T-cell (primary cell): ENCODE measurements at places on chromosomes 12 and 14.

GRCh38 chr12:31471823-31472222, 119.1 kb downstream of the DENND5B start:
- H3K27me3 ChIP-seq, result no peaks in the 10 kb centered on the region
- no peak for DNase-seq
- H3K4me3 ChIP-seq, result no peak overlapping the region
- H3K36me3 ChIP-seq, result no peaks in the 10 kb centered on the region
- no peak overlapping the region for H3K27ac ChIP-seq

DNA sequence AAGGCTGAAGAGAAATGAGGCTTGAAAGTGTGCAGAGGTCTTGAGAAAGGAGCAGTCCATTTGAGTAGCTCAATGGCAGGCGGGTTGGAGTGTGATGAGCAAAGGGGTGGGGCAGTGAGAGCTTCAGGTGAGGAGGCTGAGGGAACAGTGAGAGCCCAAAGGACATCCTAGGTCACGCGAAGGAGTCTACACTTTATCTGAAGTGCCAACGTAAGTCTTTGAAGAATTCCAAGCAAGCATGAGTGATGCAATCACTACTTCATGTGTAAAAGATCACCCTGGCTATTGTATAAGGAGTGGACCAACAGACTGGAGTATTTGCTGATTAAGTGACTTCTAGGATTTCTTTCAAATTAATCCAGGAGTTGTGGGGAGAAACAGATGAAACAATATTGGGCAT, 159.9 kb upstream of the HIF1A start:
- no peak for DNase-seq
- H3K27ac ChIP-seq, result no peak overlapping the region
- no peak overlapping the region for H3K4me3 ChIP-seq
- H3K36me3 ChIP-seq, result peaks cover 99% of the 10 kb centered on the region
- peaks cover 17% of the 10 kb centered on the region for H3K4me1 ChIP-seq

GRCh38 chr12:132593938-132594358, 16.4 kb downstream of the LRCOL1 start:
- no peak for DNase-seq
- H3K4me3 ChIP-seq, result no peak overlapping the region
- peaks cover 40% of the 10 kb centered on the region for H3K27me3 ChIP-seq
- H3K27ac ChIP-seq, result no peak overlapping the region

- H3K27ac ChIP-seq, result no peak overlapping the region
- H3K27me3 ChIP-seq, result no peaks in the 10 kb centered on the region
- H3K4me3 ChIP-seq, result no peak overlapping the region
- H3K4me1 ChIP-seq, result no peaks in the 10 kb centered on the region
- H3K36me3 ChIP-seq, result no peaks in the 10 kb centered on the region
Observed at GRCh38 chr12:112961074-112961473, 17.2 kb upstream of the OAS2 start.

- no peaks in the 10 kb centered on the region for H3K4me1 ChIP-seq
- no peaks in the 10 kb centered on the region for H3K36me3 ChIP-seq
- H3K4me3 ChIP-seq, result no peak overlapping the region
- no peaks in the 10 kb centered on the region for H3K27me3 ChIP-seq
Observed at GRCh38 chr12:50933459-50934124, 18.8 kb upstream of the HIGD1C start.

- H3K4me3 ChIP-seq, result no peak overlapping the region
- DNase-seq, result no peak
- no peaks in the 10 kb centered on the region for H3K4me1 ChIP-seq
- no peaks in the 10 kb centered on the region for H3K36me3 ChIP-seq
- H3K27me3 ChIP-seq, result no peaks in the 10 kb centered on the region
Observed at GRCh38 chr12:15603474-15604085, 185.6 kb downstream of the EPS8 start.

DNA sequence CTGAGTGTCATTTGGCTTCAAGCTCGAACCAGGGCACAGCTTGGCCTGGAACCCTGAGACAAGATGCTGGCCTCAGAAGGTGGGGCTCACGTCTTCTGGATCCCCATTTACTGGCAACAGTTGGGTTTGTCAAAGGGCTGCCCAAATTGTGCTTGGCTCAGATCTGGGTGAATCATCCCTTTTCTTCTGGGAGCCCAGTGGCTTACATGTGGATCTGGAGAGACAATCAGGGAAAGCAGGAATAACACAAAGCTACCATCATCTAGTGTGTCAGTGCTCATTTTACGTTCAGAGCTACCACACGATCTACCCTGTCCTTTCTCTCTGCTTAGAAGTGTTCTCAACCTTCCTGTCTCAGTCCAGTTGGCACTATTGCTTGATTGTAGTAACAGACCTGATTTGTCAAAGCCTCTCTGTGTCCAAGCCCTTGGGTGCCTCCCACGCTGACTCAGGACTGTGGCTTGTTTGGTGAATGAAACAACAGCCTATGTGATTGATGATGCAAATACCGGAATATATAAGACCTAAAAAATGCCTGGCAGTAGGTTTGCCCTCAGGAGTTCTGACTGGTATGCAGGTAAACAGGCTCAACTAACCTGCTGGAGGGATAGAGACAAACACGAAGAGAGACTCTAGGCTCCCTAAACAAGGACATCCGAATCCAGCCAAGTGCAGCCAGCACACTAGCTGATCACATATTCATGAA, 974.3 kb downstream of the VRK1 start:
- no peaks in the 10 kb centered on the region for H3K27me3 ChIP-seq
- H3K4me1 ChIP-seq, result no peaks in the 10 kb centered on the region
- H3K36me3 ChIP-seq, result no peaks in the 10 kb centered on the region

DNA sequence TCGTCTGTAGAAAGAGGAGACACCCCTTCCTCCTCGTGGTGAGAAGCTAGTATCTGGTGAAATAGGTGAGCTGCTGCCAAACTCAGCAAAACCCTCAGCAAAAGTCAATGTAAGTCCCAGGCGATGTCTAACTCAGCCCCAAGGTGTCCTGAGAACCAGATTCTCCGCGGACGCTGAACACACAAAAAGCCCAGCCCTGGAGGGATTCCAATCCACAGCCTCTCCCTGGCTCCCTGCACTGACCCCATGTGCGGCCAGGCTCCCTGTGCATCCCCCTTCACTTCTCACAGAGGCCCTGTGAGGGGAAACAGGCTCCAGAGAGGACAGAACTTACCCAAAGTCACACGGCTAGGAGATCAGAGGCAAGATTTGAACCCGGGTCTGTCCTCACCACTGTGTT, 81.5 kb downstream of the NINJ2 start:
- H3K36me3 ChIP-seq, result no peaks in the 10 kb centered on the region
- H3K27ac ChIP-seq, result no peak overlapping the region
- H3K4me3 ChIP-seq, result no peak overlapping the region
- no peaks in the 10 kb centered on the region for H3K27me3 ChIP-seq

- H3K4me3 ChIP-seq, result no peak overlapping the region
- peaks cover 23% of the 10 kb centered on the region for H3K36me3 ChIP-seq
- no peak for DNase-seq
- H3K4me1 ChIP-seq, result peaks cover 28% of the 10 kb centered on the region
Observed at GRCh38 chr12:6916426-6917200, 2.2 kb downstream of the ENO2 start.

DNA sequence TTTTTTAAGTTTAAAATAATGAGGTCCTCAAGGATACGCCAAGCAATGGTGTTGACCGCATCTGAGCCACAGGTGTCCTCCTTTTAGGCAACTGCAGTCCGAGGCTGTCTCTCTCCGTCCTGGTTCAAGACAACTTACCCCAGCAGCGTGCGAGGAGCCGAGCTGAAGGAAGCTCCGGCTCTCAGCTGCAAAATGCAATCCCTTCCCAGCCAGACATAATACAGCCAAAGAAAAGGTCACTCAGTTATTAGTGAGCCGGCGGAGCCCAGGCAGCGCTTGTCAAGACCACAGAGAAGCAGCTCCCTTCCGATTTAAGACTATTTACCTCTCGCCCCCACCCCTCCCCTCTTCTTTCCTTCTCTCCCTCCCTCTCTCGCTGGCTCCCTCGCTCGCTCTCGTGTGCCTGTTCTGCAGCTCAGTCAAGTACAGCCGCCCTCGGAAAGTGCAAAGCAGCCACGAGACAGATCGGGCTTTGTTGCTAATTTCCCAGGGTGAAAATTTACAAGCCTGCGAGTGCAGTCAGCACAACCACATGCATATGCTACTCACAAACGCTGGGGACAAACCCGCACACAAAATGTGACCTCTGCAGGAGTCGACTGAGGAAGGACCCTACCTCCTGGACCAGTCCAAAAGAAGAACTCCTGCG, 363 bp upstream of the LMO3 start:
- no peak for DNase-seq
- H3K27me3 ChIP-seq, result peaks cover 21% of the 10 kb centered on the region
- H3K4me3 ChIP-seq, result no peak overlapping the region
- no peak overlapping the region for H3K27ac ChIP-seq

DNA sequence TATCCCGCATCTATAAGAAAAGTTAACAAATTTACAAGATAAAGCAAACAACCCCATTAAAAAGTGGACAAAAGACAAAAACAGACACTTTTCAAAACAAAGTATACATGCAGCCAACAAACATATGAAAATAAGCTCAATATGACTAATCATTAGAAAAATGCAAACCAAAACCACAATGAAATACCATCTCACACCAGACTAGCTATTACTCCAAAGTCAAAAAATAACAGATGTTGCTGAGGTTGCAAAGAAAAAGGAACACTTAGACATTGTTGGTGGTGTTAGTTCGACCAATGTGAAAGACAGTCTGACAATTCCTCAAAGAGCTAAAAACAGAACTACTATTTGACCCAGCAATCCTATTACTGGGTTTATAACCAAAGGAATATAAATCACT, 968.6 kb upstream of the USP15 start:
- H3K27ac ChIP-seq, result no peak overlapping the region
- H3K4me3 ChIP-seq, result no peak overlapping the region
- no peaks in the 10 kb centered on the region for H3K4me1 ChIP-seq

DNA sequence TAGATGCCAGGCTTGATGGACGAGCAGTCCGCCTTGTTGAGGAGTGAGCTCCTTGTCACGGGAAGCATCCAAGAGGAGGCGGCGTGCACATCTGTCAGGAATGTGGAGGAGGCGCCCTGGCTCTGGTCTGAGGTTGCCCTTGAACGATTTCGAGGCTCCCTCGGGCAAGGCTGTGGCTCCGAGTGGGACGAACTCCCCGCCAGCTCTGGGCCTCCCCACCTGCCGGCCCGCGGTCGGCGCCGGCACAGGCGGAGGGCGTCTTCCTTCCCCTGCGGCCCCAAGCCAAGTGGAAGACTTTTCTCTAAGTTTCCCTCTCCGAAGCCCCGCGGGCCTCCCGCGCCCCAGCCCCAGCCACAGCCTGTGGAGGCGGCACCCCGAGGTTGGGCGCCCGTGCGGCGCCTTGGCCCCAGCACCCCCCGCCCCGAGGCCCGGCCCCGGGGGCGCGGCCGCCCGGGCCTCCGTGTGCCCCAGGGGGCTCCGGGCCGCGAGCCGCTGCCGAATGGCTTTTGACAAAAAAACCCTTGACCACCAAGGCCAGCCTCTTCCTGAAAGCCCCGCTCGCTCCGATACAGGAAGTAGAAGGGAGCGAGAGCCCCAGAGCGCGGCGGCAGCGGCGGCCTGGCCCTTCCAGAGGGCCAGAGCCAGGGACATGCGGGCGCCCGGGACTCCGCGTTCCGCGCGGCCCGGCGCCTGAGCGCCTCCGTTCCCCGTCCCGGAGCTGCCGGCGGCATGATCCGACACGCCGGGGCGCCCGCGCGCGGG, at the start of gene RIN3:
TSS of gene RIN3 (plus strand) at position 578 of the 762 bp plus-strand sequence. CDS start at position 730, 152 bp downstream.
- peaks cover 2% of the 10 kb centered on the region for H3K27me3 ChIP-seq
- H3K36me3 ChIP-seq, result no peaks in the 10 kb centered on the region
- H3K4me1 ChIP-seq, result peaks cover 26% of the 10 kb centered on the region
- peak within 1 kb of the TSS; percentile 63 for H3K27ac ChIP-seq
- DNase-seq, result peak; percentile 62
- peak within 1 kb of the TSS; percentile 94 for H3K4me3 ChIP-seq

GRCh38 chr12:32515137-32515873, 115.9 kb downstream of the FGD4 start:
- peaks cover 5% of the 10 kb centered on the region for H3K27me3 ChIP-seq
- H3K27ac ChIP-seq, result no peak overlapping the region
- no peak for DNase-seq
- peaks cover 4% of the 10 kb centered on the region for H3K4me1 ChIP-seq
- no peak overlapping the region for H3K4me3 ChIP-seq

DNA sequence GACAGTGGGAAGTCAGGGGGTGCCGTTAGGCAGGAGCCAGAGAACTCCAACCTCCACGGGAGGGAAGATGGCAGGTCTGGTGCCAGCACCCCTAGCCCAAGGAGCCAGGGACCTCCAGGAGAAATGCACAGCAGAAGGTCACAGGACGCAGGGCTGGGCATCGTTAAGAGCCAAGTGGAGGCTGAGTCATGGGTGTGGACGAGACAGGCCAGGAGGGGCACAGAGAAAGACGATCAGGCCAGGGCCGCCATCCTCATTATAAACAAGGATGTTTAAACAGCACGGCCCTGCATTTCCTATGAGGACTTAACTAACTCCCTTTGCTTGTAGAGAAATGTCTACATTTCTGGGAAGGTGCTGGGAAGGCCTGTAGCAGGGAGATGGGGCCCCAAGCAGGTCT, 77.9 kb upstream of the FZD10 start:
- H3K27ac ChIP-seq, result no peak overlapping the region
- H3K4me3 ChIP-seq, result no peak overlapping the region
- no peaks in the 10 kb centered on the region for H3K27me3 ChIP-seq
- peaks cover 8% of the 10 kb centered on the region for H3K4me1 ChIP-seq
- no peak for DNase-seq

DNA sequence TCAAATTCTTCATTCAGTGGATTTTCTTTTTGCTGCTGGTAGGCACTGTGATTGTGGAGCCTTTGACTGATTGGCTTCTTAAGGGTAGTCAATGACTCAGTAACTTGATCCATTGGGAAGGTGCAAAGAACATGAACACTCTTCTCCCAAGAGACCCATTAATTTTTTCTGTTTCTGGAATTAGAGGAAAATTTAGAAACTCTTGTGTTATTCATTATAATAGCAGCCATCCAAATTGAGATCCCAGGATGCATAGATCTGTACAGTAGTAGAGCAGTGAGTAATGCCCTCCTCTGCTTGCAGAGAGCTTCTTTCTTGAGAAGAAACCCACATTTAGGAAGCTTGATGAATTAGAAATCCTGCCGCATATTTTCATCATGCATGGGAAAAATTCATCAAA, 63.9 kb downstream of the MYRFL start:
- DNase-seq, result no peak
- no peaks in the 10 kb centered on the region for H3K27me3 ChIP-seq
- H3K4me1 ChIP-seq, result no peaks in the 10 kb centered on the region
- no peaks in the 10 kb centered on the region for H3K36me3 ChIP-seq

DNA sequence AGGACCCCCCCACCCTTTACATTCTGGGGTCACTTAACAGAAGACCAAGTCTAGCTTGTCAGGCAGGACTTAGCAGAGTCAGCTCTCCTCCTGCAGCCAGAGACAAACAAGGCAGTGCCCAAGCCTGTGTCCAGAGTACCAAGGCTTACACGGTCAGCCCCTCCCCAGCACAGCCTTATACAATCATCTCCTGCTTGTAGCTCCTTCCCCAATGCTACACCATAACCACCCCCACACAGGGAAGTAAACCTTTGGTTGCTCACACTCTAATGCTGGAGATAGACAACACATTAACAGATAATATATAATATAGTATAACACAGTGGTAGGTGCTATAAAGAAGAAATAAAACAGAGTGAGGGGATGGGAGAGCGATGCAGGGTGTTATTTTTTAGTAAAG, 175.4 kb upstream of the PWP1 start:
- H3K4me1 ChIP-seq, result no peaks in the 10 kb centered on the region
- no peak for DNase-seq
- H3K27ac ChIP-seq, result no peak overlapping the region
- no peak overlapping the region for H3K4me3 ChIP-seq
